ENCODE measurements at places on chromosomes 2 and 18.

- DNase-seq, result no peak
These were observed 189.0 kb downstream of the PTH2R start for GRCh38 chr2:208595386-208596275.

GRCh38 chr2:98445177-98445682 lies 572 bp downstream of the INPP4A start:
- DNase-seq, result peak; percentile 23

DNA sequence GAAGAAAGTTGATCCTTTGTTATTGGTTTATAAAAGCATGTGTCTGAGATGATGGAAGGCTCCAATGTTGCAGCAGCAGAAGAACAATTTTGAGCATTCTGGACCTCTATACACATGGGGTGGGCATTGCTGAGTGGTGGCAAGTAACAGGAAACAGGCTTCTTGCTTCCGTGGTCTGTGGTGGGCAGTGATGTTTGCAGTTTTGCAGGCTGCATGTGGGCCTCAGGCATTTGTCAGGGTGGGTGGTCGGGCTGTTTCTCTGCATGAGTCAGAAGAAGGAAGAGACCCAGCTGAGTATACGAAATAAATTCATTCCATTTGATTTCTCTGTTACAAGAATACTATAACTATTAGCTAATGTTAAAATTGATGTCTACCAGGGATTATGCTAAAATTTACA lies 239.5 kb upstream of the COL3A1 start:
- DNase-seq, result no peak

- DNase-seq, result no peak
These were observed 110.1 kb downstream of the ZNF385B start for GRCh38 chr2:179751163-179751809.

DNA sequence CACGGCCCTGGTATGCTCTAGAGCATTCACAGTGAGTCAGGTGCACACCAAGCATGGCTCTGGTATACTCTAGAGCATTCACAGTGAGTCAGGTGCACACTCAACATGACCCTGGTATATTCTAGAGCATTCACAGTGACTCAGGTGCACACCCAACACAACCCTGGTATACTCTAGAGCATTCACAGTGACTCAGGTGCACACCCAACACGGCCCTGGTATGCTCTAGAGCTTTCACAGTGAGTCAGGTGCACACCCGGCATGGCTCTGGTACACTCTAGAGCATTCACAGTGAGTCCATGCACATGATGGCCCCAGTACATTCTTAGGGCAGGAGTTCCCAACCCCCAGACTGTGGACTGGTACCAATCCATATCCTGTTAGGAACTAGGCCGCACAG lies 158.1 kb downstream of the EIPR1 start:
- DNase-seq, result no peak

GRCh38 chr2:37156071-37156856 lies 516 bp downstream of the EIF2AK2 start:
- peak; percentile 17 for DNase-seq

- no peak for DNase-seq
These were observed 83.1 kb downstream of the CCDC93 start for GRCh38 chr2:117930775-117931174.

Data from central memory CD4-positive, alpha-beta T cell (primary cell).